OCI-M1 (cell line): ENCODE measurements at places on chromosomes 7 and 10.
A peak's percentile ranks its signal among the peaks of the same experiment; 100 is the strongest.

GRCh38 chr10:125005312-125006187 lies 63.6 kb downstream of the ZRANB1 start:
- DNase-seq: no peak

GRCh38 chr7:74272305-74273038 lies 16.7 kb upstream of the CLIP2 start:
- DNase-seq: peak; percentile 99

- DNase-seq: no peak
Observed at GRCh38 chr10:126736142-126736541, 65.6 kb upstream of the C10orf90 start.

GRCh38 chr7:95865716-95866371 lies 93.5 kb downstream of the DYNC1I1 start:
- peak; percentile 70 for DNase-seq

GRCh38 chr7:159022238-159022993 lies 122.3 kb downstream of the VIPR2 start:
- no peak for DNase-seq

- DNase-seq: peak; percentile 100
Observed at GRCh38 chr7:92633211-92633906, 43.2 kb upstream of the FAM133B start.

GRCh38 chr7:33418251-33418701 lies 288.9 kb downstream of the BBS9 start:
- DNase-seq: no peak

GRCh38 chr10:72784551-72785351 lies 92.8 kb downstream of the MCU start:
- no peak for DNase-seq

DNA sequence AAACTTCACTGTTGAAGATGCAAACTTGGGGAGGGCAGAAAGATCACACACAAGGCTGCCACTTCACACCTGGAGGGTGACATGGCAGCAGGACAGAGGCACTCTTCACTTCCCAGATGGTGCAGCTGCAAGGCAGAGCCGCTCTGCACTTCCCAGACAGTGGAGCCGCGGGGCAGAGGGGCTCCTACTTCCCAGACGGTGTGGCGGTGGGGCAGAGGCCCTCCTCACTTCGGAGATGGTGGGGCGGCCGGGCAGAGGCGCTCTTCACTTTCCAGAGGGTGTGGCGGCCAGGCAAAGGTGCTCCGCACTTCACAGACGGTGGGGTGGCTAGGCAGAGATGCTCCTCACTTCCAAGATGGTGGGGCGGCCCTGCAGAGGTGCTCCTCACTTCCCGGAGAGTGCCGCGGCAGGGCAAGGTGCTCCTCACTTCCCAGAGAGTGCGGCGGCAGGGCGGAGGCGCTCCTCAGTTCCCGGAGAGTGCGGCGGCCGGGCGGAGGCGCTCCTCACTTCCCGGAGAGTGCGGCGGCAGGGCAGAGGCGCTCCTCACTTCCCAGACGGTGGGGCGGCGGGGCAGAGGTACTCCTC lies 58.3 kb upstream of the PPP1R9A start:
- DNase-seq: no peak

GRCh38 chr7:1733206-1733907 lies 63.3 kb downstream of the ELFN1 start:
- no peak for DNase-seq

DNA sequence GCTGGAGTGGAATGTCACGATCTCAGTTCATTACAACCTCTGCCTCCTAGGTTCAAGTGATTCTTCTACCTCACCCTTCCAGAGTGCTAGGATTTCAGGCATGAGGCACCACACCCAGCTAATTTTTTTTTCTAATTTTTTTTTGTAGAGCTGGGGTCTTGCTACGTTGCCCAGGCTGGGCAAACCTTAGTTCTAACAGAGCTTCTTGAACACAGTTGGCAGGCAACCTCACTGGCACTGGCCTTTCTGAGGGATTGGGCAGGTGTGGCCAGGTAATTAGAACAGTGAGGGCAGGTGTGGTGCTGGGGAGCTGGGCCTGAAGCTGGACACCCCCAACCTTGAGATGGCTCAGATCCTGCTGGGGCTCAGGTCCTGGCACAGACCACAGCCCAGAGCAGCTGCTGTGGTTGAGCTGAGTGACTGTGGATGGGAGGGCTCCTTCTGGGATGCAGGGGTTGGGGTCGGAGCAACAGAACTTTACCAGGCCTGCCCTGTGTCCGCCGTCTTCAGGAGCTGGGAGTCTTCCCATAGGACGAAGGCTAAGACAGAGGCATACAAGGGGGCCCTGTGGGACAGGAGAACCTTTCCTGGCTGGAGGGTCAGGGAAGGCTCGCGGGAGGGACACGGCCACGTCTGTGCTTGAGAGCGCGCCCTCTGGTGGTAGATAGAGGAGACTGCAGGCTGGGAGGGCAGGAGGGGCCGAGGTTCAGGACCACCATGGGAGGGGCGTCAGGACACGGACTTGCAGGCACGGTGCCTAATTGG lies 48.2 kb downstream of the COL26A1 start:
- DNase-seq: peak; percentile 0

DNA sequence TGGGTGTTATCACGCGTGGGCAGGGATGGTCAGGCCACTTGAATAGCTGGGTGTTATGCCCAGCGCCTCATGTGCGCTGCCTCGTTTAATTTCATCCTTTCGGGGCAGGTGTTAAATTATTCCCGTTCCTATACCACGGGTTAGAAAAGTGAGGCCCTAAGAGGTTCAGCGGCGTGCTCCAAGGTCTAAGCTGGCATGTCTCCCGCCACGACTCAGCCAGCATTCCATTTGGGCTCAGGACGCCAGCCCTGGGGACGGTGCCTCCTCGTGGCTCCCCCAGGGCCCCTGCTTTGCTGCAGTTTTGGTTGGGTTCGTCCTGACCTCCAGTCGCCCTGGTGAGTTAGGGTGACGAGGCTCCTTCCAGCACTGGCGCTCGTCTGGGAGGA lies 124.5 kb downstream of the TRRAP start:
- no peak for DNase-seq

DNA sequence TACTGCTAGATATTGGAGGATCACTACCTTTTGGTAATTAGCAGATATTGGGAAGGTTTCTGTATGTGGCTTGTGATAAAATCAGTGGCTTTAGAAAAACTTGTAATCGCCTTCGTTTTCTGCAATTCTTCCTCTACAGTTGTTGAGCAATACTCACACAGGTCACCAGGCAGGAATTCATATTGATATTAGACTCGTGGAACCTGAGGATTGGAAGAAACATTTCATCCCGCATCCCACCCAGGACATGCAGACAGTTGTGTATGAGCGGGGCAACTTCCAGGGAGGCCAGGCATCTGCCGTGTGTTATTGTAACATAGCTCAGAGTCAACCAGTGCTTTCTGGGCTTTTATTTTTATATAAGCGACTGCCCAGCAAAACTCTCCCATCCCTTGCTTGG lies 821.3 kb downstream of the LRMDA start:
- no peak for DNase-seq

DNA sequence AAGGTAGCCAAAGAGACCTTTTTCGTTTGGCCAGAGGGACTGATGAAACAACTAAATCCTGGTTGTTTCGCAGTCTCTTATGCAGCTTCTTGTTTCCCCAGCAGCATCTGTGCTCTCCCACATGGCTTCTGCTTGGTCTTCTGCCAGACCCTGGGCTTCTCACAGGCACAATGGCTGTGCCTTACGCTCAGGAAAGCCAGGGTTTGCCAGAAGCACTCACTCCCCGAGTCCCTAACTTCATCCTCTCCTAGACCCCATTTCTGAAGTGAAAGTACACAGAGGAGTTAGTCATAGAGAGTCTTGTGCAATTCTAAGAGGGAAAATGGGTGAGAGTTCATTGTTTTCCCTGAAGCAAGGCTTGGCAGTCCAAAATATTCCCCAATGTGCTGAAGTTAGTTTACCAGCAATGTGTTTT lies 121.7 kb downstream of the EVX1 start:
- no peak for DNase-seq

- peak; percentile 69 for DNase-seq
Observed at GRCh38 chr7:78141522-78142281, 343.1 kb downstream of the PHTF2 start.

GRCh38 chr10:21744223-21744622 lies 210.2 kb downstream of the MLLT10 start:
- DNase-seq: no peak

DNA sequence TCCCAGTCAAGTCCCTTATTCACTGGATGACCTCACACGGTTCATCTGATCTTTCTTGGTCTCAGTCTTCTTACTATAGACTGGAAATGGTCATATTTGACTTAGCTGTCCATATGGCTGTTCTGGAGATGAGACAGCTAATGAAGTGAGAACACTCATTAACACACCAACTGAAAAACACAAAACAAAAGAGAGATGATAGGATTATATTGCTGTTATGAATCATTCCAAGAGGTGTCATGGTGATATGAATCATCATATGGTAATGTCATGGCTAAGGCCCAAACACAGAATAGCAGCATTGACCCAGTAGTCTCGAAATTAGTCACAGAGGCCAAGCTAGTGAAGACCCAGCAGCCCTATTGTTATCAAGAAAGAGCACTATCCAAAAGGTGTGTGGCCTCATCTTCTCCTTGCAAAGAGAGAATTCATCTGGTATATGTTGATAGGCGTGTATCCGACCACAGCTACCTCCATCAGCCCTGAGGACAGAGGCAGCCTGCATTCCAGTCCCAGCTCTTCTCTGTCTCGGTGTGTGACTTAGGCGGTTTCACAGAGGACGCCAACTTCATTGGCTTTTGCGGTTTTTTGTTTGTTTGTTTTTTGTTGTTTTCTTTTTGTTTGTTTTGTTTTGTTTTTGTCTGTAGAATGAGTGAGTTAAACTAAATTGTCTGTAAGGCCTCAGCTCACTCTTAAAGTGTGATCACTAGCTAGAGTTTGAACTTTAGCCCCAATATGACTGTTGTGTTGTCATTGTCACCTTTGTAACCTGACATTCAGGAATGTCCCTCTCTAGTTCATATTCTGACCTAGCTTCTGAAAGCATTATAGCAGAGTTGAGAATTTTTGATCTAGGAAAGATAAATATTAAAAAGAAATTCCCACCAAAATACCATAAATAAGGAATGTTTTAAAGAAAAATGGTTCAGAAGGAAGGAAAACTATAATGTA lies 97.4 kb upstream of the PDCD4 start:
- peak; percentile 33 for DNase-seq

- DNase-seq: no peak
Observed at GRCh38 chr7:140600341-140600740, 40.3 kb downstream of the DENND2A start.

DNA sequence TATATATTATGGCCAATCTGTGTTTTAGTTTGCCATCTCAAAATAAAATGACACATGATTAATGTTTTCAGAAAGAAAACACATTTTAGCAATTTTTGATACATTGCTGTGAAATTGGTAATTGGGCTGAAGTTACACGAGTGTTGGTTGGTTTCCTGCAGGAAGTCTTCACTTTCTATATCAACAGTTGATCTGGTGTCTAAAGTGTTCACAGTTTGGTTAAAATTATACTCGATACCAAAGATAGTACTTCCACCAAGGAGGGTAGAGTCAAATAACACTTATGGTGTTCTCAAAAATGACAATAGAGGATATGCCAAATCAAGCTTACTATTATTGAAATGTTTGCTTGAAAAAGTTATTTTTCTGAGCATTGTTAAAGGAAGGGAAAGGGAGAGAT lies 120.3 kb upstream of the GLCCI1 start:
- DNase-seq: no peak

- no peak for DNase-seq
Observed at GRCh38 chr10:87942884-87943527, 79.6 kb downstream of the PTEN start.

- DNase-seq: no peak
Observed at GRCh38 chr7:157129200-157129599, 9.5 kb upstream of the UBE3C start.

GRCh38 chr7:128197589-128197988 lies 43.5 kb upstream of the LEP start:
- no peak for DNase-seq

- no peak for DNase-seq
Observed at GRCh38 chr10:28728366-28728765, 51.0 kb downstream of the BAMBI start.

DNA sequence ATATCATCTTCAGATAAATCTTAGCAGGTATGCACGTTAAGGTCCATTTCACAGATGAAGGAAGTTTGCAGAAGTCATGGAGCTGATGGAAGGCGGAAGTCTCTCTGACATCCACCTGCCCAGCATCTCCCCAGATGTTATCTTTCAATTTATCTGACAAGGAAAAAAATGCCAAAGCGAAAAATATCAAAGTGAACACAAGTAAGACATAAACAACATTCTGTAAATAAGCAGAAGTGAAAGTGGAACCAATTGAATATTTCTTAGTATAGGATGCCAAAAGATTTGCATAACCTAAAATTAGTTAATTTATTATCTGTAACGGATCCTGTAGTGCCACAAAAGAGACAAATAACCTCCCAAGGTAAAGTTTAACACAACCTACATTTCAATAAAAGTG lies 73.6 kb upstream of the NEBL start:
- DNase-seq: no peak

- DNase-seq: no peak
Observed at GRCh38 chr7:116526897-116527296, 2.1 kb downstream of the CAV1 start.

DNA sequence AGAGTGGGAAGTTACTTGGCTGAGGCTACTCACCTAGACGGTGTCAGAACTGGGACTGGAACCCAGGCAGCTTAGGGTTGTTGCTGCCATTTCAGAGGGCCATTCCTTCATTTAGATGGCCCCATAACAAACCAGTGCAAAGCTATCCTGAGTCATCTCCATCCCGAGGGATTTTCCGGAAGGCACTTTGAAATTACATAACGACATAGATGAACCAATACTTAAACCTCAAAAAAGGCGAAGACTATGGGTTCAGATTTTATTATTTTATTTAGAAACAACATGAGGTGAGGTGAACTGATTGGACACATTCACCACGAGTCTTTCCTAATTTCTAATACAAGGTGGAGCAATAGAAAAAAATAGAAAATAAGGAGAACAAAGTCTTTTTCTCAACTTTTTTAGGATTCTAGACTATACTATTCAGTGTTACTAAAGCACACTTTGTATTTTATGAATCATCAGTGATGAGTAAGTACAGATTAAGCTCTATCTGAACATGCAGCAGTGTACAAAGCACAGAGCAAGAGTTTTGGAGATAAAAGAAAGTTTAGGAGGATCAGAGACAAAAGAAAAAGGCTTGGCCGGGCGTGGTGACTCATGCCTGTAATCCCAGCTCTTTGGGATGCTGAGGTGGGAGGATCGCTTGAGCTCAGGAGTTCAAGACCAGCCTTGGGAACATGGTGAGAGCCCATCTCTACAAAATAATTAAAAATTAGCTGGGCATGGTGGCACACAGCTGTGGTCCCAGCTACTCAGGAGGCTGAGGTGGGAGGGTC lies 79.5 kb upstream of the SVIL start:
- peak; percentile 2 for DNase-seq

DNA sequence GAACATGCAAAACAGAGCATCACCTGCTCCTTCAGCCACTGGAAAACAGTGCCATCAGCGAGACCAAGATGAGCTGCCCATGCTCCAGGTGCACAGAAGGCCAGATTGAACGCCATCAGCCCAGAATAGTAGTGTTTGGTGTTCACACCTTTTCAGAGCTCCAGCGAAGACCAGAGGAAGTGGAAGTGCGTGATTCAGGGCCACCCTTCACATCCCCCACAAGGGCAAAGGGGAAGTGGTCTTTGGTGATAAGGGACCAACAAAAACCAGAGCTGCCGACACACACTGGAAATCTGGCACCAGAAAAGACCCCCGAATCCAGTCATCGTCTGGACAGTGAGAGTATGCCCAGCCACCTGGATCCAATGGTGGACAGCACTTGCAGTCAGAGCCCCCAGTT lies 29.5 kb upstream of the TMEM72 start:
- DNase-seq: peak; percentile 7

- peak; percentile 74 for DNase-seq
Observed at GRCh38 chr7:94656925-94657731, 1.2 kb upstream of the SGCE start.

- no peak for DNase-seq
Observed at GRCh38 chr7:158406801-158407200, 180.8 kb downstream of the PTPRN2 start.
